ENCODE measurements at places on chromosomes 2 and 18.

- DNase-seq, result no peak
Measured at GRCh38 chr2:195903956-195904355, 164.7 kb downstream of the DNAH7 start.

GRCh38 chr2:121532894-121533293, 2.2 kb downstream of the RNU4ATAC start:
- no peak for DNase-seq

DNA sequence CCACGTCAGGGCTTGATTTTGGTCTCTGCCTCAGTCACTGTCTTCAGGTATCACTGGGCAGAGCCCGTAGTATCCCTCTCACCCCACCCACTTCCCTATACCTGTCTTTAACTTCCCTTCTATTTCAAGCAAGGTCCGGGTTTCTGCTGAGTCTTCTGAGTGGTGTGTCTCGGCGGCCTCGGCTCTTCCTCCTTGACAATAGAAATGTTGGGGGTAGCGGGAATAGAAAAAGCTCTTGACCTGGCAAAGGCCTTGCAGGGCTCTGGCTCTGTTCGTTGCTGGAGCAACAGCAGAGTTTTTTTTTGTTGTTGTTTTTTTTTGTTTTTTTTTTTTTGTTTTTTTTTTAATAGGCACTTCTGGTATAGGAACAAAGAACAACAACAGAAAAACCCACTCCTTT, 16.0 kb upstream of the IGFBP5 start:
- no peak for DNase-seq

DNA sequence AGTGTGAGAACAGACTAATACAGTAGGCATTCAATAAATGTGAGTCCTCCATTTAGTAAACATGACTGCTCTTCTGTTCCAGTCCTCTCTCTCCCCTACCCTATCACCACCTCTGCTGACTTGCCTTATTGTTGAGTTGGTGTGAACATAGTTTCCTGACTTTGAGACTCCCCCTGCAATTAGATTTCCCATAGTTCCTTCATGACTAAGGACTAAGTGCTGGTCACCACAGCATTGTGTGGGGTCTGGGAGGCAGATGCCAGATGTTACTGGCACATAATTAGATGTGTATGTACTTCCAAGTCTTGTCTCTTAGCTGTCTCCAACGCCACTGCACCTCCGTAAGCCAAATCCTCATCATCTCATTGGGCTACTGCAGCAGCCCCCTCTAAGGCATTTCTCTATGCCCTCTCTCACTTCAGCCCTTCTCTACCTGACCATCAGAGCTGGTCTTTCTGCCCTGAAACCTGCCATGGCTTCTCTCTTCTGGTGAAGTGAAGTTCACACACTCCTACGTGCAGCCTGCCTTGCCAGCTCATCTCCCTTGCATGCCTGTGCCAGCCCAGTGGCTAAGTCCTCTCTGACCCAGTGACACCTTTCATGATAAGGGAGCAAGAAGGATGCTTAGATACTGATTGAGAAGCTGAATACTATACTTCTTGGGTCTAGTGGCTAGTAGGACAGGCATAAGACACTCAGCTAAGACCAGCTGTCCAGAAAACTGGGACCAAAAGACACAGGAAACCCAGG, 81.6 kb upstream of the ALPP start:
- DNase-seq, result no peak

DNA sequence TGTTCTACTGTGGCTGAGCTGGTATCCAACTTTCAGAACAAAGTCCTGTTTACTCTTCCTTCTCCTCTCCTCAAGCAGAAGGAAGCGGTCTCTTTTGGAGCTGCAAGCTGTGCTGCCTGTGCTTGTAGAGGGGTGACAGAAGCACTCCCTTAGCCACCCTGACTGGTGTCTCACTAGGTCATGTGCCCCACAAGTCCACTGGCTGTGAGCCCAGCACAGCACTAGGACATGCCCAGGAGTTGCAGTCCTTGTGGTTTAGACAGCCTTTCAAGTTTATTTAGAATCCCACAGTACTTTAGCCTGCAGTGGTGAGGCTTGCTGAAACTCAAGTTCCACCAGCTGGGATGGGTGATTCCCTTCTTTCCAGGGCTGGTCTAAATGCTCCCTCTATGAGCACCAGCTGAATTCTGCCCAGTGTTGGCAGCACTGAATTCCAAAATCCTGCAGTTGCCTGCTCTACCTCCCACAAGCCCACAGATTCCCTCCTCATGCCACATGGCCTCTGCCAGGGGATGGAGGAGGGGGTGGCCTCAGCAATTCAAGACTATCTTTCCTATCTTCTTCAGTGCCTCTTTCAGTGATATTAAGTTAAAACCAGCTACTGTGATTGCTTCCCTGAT, 61.2 kb downstream of the CCDC85A start:
- DNase-seq, result no peak
